Activated CD8-positive, alpha-beta memory T cell treated with anti-CD3 and anti-CD28 coated beads for 1 hour (primary cell): ENCODE measurements at places on chromosomes 12 and 14.

DNA sequence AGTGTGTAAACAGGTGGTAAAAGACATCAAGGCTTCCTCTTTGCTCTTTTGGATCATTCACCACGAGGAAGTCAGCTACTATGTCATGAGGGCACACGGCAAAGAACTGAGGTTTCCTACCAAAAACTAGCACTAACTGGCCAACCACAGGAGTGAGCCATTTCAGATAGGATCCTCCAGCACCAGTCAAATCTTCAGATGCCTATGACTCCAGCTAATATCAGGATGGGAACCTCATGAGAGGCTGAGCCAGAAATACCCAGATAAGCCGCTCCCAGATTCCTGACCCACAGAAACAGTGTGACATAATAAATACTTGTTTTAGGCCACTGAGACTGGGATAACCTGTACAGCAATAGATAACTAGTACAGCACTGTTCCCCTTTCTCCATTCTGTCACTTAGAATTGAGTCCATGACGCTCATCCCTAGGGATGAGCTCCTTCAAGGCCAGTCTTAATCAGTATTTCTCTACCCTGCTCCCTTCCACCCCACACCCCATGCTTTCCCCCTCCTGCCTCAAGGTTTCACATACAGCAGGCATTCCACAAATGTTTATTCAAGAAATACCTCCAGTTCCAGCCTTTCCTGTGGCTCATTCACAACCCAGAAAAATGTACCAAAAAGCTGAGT lies 68.4 kb downstream of the PPM1H start:
- no peak for DNase-seq

DNA sequence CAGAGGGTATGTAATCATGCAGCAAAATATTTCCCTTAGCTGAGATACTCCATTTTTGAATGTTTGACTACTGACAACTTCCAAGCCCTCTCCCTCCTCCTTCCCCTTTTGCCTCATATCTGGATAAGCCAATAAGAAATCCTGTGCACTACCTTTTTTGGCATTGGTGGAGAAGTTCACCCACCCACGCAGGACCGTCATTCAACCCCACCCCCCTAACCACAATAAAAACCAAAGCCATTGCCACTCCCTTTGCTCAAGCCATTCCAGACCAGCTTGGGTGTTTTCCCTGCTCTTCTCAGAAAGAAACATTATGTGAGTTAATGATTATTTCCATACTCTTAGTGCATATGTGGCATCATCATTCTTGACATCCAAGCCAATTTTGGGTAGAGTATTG lies 176.7 kb downstream of the PTPN11 start:
- no peak for DNase-seq

- DNase-seq = no peak
Measured at GRCh38 chr12:106288101-106288493, 14.4 kb upstream of the TCP11L2 start.

GRCh38 chr12:78483767-78484315 lies 380.7 kb upstream of the SYT1 start:
- no peak for DNase-seq

GRCh38 chr12:132450418-132451171 lies 39.4 kb upstream of the FBRSL1 start:
- DNase-seq = no peak

DNA sequence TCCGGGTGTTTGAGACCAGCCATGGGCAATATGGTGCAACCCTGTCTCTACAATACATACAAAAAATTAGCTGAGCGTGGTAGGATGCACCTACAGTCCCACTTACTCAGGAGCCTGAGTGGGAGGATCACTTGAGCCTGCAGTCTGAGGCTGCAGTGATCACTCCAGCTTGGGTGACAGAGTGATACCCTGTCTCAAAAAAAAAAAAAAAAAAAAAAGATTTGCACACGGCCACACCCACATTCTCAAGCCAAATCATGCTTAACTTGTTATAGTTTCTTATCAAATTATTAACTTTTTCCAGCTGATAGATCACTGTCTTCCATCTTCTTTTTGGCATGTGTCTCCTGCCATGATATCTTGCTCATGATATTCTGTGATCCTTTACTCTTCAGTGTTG lies 6.8 kb downstream of the DRAM1 start:
- no peak for DNase-seq

DNA sequence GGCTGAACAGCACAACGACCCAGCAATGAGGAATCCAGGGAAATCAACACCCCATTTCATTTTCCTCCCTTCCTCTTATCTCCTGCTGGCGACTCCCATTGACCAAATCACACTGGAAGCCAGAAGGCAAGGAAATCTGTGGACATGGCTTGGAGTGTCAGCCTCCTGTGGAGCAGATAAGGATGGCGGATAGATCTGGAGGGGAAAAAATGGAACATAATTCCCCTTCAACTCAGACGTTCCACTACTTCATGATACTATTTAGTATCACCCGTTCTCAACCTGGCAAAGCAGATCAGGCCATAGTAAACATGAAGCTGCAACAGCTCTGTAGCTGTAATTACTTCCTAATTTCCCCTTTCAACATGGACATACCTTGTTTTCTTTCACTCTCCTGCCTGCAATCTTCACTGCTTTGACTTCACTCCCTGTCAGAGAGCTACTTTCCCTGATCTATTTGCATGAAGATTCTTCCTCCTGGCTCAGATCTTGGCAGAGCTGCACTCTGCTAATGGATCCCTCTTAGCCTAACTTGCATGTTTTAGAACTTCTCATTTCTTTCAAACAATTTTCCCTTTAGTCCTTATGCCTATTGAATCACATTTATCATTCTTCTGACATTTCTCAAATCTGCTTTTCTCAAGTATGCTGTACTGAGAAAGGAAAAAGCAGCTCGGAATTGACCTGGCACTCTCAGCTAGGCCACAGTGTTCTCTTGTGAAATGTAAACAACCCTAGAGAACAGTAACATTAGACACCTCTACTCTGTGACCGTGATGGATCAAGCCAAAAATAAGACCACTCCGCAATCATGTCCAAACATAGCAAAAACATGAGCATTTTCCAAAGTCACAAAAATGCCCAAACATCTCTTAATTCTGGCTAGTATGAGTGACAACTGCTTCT lies 135.1 kb downstream of the ETNK1 start:
- no peak for DNase-seq

DNA sequence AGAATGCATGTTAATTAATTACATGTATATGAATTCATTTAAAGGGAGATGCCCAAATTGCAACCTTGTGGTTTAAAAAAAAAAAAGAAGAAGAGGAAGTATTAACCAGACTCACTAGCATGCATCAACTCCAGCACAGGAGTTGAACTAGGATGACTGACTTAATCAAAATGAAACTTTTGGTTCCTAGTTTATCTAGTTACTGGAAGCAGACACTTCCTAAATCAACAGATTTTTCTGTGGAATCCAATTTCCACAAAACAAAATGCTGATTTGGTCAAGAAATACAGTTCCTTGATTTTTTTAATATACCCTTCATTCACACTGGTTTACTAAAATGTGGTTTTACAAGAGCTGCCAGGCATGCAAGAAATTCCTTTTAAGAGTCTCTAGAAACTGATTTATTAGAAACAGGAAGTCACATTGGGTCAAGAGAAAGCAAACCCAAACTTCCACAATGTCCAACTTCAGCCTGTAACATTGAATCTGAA lies 41.6 kb downstream of the ITPR2 start:
- DNase-seq = no peak

- DNase-seq = no peak
Measured at GRCh38 chr12:41356181-41356580, 168.1 kb downstream of the PDZRN4 start.

GRCh38 chr14:50265029-50265428 lies 33.7 kb upstream of the SOS2 start:
- DNase-seq = no peak

- DNase-seq = no peak
Measured at GRCh38 chr14:90408713-90409112, 11.9 kb downstream of the CALM1 start.

DNA sequence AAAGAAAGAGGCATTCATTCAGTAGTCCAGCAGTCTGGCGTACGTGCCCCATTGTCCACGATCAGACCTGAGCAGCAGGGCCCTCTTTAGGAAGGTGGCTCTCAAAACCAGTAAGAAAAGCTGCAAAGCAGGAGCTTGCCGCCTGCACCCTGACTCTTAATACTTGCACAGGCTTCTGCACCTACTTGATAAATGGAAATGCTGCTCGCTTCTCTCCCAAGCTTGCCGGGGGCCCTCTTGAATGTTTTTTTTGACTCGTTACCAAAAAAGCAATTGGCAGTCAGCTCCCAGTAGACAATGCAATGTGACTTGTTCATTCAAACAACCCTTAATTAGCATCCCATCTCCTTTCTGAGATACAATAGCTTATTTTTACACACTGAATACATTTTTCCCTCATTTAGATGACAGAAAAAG lies 27.2 kb upstream of the PTPRB start:
- no peak for DNase-seq

DNA sequence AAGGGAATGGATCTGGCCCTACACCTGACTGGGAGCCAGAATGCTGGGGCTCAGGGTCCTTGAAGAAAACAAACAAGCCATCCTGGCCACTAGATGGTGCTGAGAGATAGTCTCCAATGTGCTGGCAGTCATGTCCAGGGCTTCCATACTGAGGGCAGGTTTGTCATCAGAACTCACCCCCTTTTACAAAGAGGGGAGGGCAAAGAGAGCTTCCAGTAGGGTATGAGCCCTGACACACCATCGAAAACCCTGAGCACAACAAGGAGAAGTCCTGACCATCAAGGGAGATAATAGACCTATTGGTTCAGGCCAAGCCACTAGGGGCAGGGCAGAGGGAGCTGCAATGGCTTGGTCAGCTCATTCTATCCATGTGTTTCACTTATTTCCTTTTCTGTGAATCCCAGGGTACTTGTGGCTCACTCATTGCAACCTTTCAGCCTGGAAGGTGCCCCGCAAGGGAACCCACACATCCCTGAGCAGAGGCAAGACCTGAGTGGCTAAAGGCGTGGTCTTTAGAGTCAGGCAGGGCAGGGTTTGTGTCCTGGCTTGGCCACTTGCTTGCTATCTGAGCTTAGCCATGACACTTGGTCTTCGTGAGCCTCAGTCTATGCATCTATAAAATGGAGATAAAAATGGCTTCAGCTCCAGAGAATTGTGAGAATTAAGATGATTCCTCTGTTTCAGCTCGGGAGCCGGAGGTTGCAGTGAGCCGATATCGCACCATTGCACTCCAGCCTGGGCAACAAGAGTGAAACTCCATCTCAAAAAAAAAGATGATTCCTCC lies 6.2 kb upstream of the PLEKHH1 start:
- DNase-seq = no peak

- no peak for DNase-seq
Measured at GRCh38 chr12:39541471-39541870, 78.1 kb downstream of the ABCD2 start.
